ENCODE measurements at places on chromosomes 12 and 14.

GRCh38 chr14:95490727-95491451, 25.6 kb downstream of the SYNE3 start:
- no peak for DNase-seq

- DNase-seq = no peak
Observed at GRCh38 chr14:100450736-100451135, 127.6 kb downstream of the SLC25A47 start.

DNA sequence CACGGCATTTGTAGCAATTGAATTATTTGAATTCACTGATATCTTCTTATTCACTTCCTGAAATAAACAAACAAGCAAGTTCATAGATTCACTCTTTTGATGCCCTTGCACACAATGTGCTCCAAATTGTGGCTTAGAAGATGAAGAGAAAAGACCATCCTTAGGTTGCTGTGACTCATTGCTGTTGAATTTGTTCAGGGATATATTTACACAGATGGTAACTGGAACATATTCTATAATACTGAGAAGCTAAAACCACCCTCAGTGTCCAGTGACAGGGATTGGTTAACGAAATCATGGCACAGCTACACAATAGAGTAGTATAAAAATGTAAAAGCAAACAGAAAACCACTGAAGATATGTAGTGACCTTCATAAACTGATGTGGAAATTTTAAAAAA, 3.1 kb downstream of the PRB4 start:
- DNase-seq = no peak

DNA sequence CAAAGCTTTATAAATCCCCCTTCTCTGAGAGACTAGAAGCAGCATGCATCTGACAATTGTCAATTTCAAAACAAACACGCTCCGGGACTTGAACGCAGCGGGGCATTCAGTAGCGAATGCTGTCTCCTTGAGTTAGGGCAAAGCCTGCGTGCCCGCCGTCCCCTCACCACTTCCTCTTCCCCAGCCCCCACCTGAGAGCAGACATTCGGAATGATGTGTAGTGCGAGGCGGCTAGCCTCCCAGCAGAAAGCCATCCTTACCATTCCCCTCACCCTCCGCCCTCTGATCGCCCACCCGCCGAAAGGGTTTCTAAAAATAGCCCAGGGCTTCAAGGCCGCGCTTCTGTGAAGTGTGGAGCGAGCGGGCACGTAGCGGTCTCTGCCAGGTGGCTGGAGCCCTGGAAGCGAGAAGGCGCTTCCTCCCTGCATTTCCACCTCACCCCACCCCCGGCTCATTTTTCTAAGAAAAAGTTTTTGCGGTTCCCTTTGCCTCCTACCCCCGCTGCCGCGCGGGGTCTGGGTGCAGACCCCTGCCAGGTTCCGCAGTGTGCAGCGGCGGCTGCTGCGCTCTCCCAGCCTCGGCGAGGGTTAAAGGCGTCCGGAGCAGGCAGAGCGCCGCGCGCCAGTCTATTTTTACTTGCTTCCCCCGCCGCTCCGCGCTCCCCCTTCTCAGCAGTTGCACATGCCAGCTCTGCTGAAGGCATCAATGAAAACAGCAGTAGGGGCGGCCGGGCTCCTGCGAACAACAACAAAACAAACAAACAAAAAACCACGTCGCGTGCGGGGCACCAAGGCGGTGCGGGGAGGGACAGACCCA, 2.2 kb downstream of the PRMT8 start:
- no peak for DNase-seq

- DNase-seq = no peak
Observed at GRCh38 chr14:103703433-103704385, 11.5 kb downstream of the XRCC3 start.

Measured in stimulated activated CD4-positive, alpha-beta T cell treated with anti-CD3 and anti-CD28 coated beads, Interleukin-15, amount 100 ng/mL, for 48 hours (primary cell).